ENCODE measurements at places on chromosomes 3 and 15.

DNA sequence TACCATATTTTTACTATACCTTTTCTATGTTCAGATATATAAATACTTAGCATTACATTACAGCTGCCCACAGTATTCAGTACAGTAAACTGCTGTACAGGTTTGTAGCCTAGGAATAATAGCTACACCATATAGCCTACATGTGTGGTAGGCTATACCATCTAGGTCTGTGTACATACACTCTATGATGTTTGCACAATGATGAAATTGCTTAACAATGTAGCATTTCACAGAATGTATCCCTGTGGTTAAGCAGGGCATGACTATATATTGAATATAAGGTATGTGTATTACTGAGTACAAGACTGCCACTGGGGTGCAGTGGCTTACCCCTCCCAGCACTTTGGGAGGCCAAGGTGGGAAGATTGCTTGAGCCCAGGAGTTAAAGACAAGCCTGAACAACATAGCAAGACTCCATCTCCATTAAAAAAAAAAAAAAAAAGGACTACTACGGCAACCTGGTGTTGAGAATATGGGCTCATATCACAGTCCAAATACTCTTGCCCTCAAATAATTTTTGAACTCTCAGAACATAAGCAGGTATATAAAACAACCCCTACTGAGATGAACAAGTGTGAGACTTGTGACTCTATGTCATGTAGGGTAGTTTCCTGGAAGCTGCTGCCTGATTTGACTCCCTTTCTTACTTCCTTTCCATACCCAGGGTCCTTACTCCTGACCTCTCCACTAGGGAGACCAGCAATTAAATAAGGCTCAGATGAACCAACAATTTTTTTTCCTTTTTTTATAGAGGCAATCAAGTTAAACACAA, 4.8 kb downstream of the PPP1R14D start:
- H3K4me3 ChIP-seq = no peak overlapping the region
- H3K27me3 ChIP-seq = peaks cover 4% of the 10 kb centered on the region
- H3K27ac ChIP-seq = no peak overlapping the region
- H3K36me3 ChIP-seq = no peaks in the 10 kb centered on the region

- peaks cover 68% of the 10 kb centered on the region for H3K4me1 ChIP-seq
- H3K4me3 ChIP-seq = peak overlapping the region; percentile 76
- H3K27ac ChIP-seq = peak overlapping the region; percentile 92
Measured at GRCh38 chr3:30628205-30628900, 22.0 kb downstream of the TGFBR2 start.

GRCh38 chr3:185943760-185944106, 5.9 kb upstream of the TRA2B start:
- peaks cover 19% of the 10 kb centered on the region for H3K27me3 ChIP-seq
- peak overlapping the region; percentile 4 for H3K27ac ChIP-seq
- peaks cover 3% of the 10 kb centered on the region for H3K36me3 ChIP-seq
- DNase-seq = no peak

GRCh38 chr15:45134682-45135604, 5.1 kb downstream of the DUOX1 start:
- H3K4me3 ChIP-seq = peak overlapping the region; percentile 73
- peaks cover 5% of the 10 kb centered on the region for H3K36me3 ChIP-seq
- no peak for DNase-seq
- peaks cover 7% of the 10 kb centered on the region for H3K4me1 ChIP-seq

GRCh38 chr3:111603679-111604078, 8.5 kb upstream of the ZBED2 start:
- no peaks in the 10 kb centered on the region for H3K27me3 ChIP-seq
- no peak for DNase-seq
- H3K4me3 ChIP-seq = no peak overlapping the region
- peaks cover 8% of the 10 kb centered on the region for H3K36me3 ChIP-seq

DNA sequence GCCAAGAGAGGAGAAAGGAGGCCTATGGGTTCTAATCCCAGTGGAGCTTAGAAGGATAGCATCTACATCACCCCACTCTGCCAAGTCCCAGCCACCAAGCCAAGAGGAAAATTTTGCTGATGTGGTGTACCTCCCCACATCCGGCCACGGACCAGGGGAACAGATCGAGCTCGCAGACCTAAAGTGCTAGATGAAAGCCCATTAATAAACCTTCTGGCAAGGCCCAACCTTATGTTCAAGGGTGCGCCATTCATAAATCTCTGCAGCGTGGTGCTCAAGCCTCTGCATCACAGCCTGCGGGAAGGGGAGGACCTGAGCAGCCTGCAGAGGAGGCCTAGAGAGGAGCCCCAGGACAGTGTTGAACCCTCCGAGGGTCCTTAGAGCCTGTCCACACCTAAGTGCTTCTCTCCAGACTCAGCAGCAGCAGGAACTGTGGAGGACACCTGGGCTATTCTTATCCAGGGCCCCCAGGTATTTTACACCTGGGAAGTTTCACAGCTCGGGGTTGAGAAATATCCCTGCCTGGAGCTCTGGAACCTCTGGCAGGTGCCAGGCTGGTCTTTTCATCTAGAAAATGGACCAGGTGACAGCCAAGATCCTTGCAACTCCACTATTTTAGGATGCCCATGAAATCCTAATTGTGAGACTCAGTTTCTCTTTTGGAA, 68.0 kb downstream of the MRPL46 start:
- H3K27me3 ChIP-seq = peaks cover 76% of the 10 kb centered on the region
- H3K4me3 ChIP-seq = no peak overlapping the region
- H3K36me3 ChIP-seq = no peaks in the 10 kb centered on the region
- H3K27ac ChIP-seq = no peak overlapping the region

- H3K27ac ChIP-seq = no peak overlapping the region
- H3K4me3 ChIP-seq = no peak overlapping the region
- DNase-seq = no peak
- H3K4me1 ChIP-seq = peaks cover 8% of the 10 kb centered on the region
- H3K27me3 ChIP-seq = no peaks in the 10 kb centered on the region
- no peaks in the 10 kb centered on the region for H3K36me3 ChIP-seq
Measured at GRCh38 chr3:48999085-48999858, 7.9 kb upstream of the WDR6 start.

DNA sequence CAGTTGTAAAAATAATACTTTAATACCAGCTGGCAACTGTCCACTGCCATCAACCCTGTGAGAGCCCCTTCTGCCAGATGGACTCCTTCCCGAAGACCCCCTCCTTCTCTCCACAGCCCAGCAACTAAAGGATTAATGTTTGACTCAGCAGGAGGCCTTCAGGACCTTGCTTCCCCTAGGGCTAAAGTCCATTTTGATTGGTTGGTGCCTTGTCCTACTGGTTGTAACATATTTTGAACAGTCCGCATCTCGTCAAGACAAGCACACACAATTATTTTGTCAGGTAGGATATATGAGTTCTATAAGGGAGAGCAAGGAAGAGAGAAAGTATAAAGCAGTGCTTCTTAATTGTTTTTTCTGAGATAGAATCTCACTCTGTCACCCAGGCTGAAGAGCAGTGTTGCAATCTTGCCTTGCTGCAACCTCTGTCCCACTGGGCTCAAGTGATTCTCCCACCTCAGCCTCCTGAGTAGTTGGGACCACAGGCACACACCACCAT, 18.6 kb downstream of the ACOX2 start:
- H3K4me1 ChIP-seq = peaks cover 2% of the 10 kb centered on the region
- H3K36me3 ChIP-seq = no peaks in the 10 kb centered on the region
- H3K27me3 ChIP-seq = no peaks in the 10 kb centered on the region
- no peak overlapping the region for H3K27ac ChIP-seq

DNA sequence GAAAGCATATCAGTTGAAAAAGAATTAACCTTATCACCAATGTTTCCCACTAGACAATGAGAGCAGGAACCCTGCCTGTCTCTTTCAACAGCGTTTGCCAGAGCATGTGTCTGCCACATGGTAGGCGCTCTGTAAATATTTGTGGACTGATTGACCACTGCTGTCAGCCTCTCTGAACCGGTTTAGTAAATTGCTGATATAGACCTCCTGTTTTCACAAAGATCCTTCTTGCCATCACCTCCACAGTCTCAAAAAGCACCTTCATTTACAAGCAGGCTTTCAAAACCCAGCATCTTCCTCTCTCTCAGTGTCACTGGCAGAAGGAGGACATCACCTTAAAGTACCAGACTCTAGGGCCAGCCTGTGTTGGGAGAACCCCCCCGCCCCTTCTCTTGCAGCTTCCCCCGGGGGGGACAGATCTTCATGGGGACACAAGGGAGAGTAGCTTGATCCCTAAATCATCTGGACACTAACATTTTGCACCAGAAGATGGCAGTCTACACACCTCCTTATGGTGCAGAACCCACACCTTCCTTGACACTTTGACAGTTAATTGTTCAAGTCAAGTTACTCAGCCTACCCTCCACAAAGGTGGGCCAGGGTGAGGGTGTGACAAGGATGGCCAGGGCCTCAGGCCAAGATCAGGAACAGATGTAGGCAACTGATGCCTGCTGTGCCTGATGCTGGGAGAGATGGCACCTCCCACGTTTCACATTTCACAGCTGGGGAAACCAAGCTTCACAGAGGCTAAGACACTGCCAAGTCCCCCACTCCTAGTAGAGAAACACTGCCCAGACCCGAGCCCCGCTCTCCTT, 37.8 kb upstream of the USP3 start:
- DNase-seq = no peak
- peak overlapping the region; percentile 78 for H3K27ac ChIP-seq
- peaks cover 25% of the 10 kb centered on the region for H3K4me1 ChIP-seq
- H3K27me3 ChIP-seq = no peaks in the 10 kb centered on the region
- no peak overlapping the region for H3K4me3 ChIP-seq

GRCh38 chr15:66504563-66505429, at the start of the genes RPL4 and ZWILCH:
Gene RPL4, minus strand, starts transcription at chr15:66504855. Its CDS starts 65 bp downstream, at chr15:66504790.
Gene ZWILCH, plus strand, starts transcription at chr15:66505326. Its CDS starts 13 bp downstream, at chr15:66505339.
- peaks cover 32% of the 10 kb centered on the region for H3K4me1 ChIP-seq
- DNase-seq = peak; percentile 76
- H3K27ac ChIP-seq = peak within 1 kb of the TSS; percentile 99
- no peaks in the 10 kb centered on the region for H3K27me3 ChIP-seq
- peaks cover 9% of the 10 kb centered on the region for H3K36me3 ChIP-seq

- no peaks in the 10 kb centered on the region for H3K27me3 ChIP-seq
- no peaks in the 10 kb centered on the region for H3K36me3 ChIP-seq
- H3K27ac ChIP-seq = no peak overlapping the region
- no peak overlapping the region for H3K4me3 ChIP-seq
- no peaks in the 10 kb centered on the region for H3K4me1 ChIP-seq
- no peak for DNase-seq
Measured at GRCh38 chr3:121096953-121097352, 188.9 kb downstream of the STXBP5L start.

DNA sequence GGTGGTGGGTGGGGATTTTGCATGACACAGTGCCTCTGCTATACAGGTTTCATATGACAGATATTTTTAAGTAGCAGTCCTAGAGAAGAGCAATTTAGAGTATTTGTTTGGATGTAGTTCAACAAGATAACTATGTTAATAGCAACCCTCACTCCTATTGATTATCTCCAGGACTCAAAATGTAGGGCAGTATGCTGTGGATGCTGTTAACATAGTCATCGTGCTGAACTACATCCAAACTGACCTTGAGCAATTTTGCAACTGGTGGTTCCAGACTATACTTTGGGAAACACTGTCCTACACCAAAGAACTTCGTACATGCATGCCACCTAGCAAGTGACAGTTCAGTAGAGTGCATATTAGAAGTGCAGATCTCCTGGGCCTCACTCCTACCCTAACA, 117.6 kb downstream of the IL5RA start:
- no peak overlapping the region for H3K27ac ChIP-seq
- peaks cover 5% of the 10 kb centered on the region for H3K4me1 ChIP-seq
- DNase-seq = no peak
- peaks cover 26% of the 10 kb centered on the region for H3K27me3 ChIP-seq
- no peaks in the 10 kb centered on the region for H3K36me3 ChIP-seq
- no peak overlapping the region for H3K4me3 ChIP-seq

- H3K4me3 ChIP-seq = no peak overlapping the region
- H3K27ac ChIP-seq = no peak overlapping the region
- H3K27me3 ChIP-seq = no peaks in the 10 kb centered on the region
- no peaks in the 10 kb centered on the region for H3K4me1 ChIP-seq
- peaks cover 2% of the 10 kb centered on the region for H3K36me3 ChIP-seq
Measured at GRCh38 chr3:60645801-60646200, 605.5 kb downstream of the FHIT start.

GRCh38 chr3:9151240-9151639, 98.2 kb downstream of the SRGAP3 start:
- H3K27me3 ChIP-seq = no peaks in the 10 kb centered on the region
- H3K4me3 ChIP-seq = no peak overlapping the region
- H3K36me3 ChIP-seq = no peaks in the 10 kb centered on the region
- no peaks in the 10 kb centered on the region for H3K4me1 ChIP-seq
- no peak overlapping the region for H3K27ac ChIP-seq

DNA sequence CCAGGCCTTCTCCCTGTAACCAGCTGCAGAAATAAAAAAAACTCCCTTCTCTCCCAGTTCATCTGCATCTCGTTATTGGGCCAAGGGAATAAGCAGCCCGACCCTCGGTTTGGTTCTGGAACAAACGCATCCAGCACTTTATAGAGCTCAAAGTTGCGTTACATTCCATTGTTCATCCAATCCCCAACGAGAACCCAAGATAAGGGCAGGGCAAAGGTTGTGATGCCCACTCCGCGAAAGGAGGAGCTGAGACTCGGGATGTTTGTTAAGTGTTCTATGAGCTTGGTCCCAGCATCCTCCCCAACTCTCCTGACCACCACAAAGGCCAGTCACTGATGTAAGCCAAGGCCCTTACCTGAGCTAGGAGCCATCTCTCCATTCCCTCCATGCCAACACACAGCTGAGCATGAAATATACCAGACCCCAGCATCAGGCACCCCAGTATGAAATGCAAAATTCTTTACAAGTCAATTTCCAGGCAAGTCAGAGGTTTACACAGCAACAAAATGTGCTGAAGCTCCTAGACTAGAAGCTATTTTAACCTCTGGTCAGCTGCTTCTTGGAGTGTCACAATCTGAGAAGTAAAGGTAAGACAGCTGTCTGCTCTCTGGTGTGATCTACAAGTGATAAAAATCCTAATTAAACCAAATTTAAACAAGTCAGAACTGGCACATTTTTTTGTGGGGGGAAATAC, 17.9 kb downstream of the CCDC12 start:
- H3K27ac ChIP-seq = peak overlapping the region; percentile 96
- peaks cover 77% of the 10 kb centered on the region for H3K4me1 ChIP-seq
- DNase-seq = no peak
- peak overlapping the region; percentile 86 for H3K4me3 ChIP-seq

DNA sequence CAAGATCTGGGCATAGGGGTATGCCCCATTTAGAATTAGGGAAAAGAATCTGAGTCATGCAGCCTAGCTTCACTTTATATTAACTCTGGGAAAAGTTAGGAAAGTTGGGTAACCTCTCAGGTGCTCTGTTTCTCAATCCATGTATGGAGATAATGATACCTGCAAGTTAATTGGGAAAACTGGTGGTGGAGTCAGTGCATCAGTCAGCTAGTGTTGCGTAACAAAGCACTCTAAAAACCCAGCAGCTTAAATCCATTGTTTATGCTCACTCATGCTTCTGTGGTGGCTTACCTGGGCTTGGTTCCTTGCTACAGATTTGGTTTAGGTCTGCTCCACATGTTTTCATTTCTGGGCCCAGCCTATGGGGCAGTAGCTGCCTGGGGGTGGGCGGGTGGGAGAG, 91.0 kb downstream of the SMAD3 start:
- DNase-seq = no peak
- H3K36me3 ChIP-seq = peaks cover 2% of the 10 kb centered on the region
- peaks cover 36% of the 10 kb centered on the region for H3K4me1 ChIP-seq
- H3K4me3 ChIP-seq = no peak overlapping the region
- H3K27me3 ChIP-seq = no peaks in the 10 kb centered on the region
- no peak overlapping the region for H3K27ac ChIP-seq

GRCh38 chr15:25183581-25184251, 228.9 kb downstream of the SNRPN start:
- H3K27ac ChIP-seq = no peak overlapping the region
- no peak overlapping the region for H3K4me3 ChIP-seq
- H3K4me1 ChIP-seq = no peaks in the 10 kb centered on the region
- no peaks in the 10 kb centered on the region for H3K27me3 ChIP-seq
- DNase-seq = peak; percentile 2

All from T-helper 17 cell (primary cell).